ENCODE measurements at places on chromosomes 7 and 10.

DNA sequence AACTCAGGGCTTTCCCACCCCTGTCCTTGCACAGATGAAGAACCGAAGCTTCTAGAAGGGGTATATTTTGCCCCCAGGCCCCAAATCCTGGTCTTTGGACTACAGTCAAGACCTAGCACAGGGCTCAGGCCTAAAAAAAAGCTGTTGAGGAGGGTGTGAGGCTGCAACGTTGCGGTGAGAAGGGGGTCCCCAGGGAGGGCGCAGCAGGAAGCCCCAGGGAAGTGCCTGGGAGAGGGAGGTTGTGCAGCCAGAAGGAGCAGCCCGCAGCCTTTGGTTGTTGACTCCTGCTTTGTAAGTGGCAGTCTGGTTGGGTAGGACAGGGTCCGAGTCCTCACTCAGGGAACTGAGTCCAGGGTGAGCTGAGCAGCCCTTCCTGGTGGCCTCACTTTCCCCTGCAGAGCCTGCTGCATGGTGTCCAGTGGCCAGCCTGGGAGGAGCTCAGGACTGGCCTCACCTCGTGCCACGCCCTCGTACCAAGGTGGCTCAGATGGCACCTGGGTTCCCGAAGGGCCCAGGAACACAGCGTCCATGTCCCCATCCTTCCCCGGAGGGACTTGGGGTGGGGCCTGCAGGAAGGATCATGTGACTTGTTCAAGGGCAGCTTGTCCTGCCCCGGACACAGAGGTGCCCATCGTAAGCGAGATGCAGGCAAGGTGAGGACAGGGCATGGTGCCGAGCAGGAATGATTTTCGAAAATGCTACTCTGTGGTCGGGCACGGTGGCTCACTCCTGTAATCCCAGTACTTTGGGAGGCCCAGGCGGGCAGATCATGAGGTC is 166.4 kb upstream of the TNRC18 start:
- no peak for DNase-seq

DNA sequence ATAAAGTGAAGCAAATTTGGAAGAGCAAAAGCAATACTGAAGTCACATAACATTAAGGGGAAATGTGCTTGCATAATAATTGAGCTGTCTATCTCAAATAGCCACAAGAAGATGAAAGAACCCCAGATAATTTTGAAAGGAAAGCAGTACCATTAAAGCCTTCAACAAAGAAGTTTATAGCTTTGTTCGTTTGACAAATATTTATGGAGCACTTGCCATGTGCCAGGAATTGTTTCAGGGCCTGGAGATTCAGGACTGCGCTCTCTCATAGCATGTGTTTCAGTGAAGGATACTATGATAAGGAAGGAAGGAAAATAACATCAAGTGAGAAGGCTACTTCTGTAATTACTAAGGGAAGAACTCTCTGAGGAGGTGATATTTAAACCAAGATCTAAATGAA is 212.3 kb upstream of the CSTF2T start:
- no peak for DNase-seq

- no peak for DNase-seq
Measured at GRCh38 chr10:11245510-11245909, 227.8 kb downstream of the CELF2 start.

- DNase-seq = no peak
Measured at GRCh38 chr10:130358981-130359650, 222.9 kb downstream of the GLRX3 start.

- DNase-seq = no peak
Measured at GRCh38 chr10:99827936-99828335, 45.5 kb downstream of the ABCC2 start.

- DNase-seq = no peak
Measured at GRCh38 chr10:26468700-26469099, 30.6 kb downstream of the APBB1IP start.

- peak; percentile 39 for DNase-seq
Measured at GRCh38 chr7:30470771-30471170, 7.8 kb downstream of the NOD1 start.

Data from renal cortical epithelial cell (primary cell).